Non-pigmented ciliary epithelial cell (primary cell): ENCODE measurements at places on chromosomes 2 and 18.

DNA sequence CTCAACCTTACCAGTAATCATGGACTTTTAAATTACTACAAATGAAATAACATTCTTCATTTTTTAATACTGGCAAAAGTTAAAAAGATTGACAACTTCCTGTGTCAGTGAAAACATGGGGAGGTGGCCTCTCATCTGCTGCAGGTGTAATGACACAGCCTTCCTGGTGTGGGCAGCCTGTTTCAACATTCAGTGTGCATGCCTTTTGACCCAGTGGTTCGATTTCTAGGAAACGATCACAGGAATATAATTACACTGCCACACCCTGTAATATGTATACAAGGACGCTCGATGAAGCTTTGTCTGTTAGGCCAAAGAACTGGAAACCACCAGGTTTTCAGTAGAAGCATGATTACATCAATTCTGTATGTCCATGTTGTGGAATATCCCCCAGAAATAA, 68.7 kb downstream of the MTHFD2 start:
- no peak for DNase-seq

DNA sequence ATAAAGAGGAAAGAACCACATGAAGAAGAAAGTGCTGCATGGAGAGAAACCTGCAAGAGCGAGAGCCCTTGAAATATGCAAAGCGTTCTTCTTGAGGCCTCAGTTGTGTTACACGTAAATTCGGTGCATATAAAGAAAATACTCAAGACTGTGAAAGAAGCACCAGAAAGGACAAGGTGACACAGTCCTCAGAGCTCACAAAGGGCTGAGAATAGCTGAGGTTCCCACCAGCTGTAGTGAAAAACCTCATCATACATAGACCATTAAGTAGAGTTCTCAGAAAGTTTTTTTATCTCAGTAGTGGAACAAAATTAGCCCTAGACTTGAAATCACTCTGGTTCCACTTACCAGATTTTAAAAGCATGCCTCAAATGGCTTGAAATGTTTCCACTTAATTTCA, 980.7 kb upstream of the CRIM1 start:
- no peak for DNase-seq

- no peak for DNase-seq
Observed at GRCh38 chr2:45871541-45871940, 220.1 kb downstream of the PRKCE start.

DNA sequence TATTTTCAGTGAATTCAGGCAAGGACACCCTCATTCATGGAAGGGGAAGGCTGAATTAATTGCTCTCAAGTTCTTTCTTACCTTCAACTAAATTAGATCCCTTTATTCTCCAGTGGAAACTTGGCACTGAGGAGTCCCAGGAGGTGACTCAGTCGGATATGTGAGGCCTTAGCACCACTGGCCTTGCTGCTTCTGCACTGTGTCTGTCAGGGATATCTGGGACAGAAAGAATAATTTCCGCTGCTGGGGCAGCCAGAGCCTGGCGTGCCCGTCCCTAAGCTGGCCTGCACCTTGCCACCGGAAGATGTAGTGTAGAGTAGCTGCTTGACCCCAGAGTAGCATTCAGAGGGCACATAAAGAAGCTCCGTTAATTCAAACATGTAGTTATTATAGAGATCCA, 53.4 kb downstream of the LIMS1 start:
- peak; percentile 72 for DNase-seq

- no peak for DNase-seq
Observed at GRCh38 chr2:88959480-88960204, 268.2 kb downstream of the RPIA start.

GRCh38 chr18:49666045-49666775, 104.4 kb downstream of the LIPG start:
- no peak for DNase-seq

DNA sequence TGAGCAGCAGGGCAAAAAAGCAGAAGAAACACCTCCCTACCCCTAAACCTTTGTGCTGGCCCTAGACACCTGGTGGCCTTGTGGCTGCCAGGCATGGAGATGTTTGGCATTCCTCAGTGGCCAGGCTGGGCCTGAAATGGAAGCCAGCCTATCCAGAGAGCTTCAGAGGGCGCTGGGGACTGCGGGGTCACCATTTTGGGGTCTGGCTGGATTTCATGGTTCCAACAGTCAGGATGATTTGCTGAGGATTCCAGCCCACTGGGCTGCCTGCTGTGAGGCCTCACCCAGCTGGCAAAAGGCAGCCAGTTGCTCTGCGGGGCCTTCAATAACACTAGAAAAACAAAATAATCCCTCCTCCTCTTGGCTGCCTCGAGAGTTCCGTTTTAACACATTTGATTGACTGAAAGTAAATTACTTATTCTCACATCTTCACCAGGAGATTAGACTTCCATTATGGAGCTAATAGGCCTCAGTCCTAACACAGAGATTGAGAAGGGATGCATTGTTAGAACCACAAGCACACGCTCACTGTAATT, 154.1 kb downstream of the EN1 start:
- DNase-seq = no peak

- no peak for DNase-seq
Observed at GRCh38 chr2:51011693-51012092, 20.2 kb downstream of the NRXN1 start.

DNA sequence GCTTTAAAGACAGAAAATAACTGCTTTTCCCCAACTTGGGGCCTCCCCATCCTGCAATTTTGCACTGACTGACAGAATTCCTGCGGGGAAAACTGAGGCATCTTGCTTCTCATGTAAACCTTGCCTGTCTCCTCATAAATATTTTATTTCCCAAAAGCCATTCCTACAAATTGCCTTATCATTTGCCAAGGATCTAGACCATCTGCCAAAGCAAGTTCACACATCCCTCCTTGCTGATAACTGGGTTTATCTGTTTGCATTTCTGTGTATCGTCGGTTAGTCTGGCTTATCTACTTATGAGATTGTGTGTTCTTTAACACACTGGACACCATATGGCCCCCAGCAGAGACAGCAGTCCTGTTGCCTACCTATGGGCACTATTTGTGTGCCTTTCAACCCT, 3.0 kb upstream of the CNGA3 start:
- DNase-seq = no peak

GRCh38 chr2:144989579-144990270, 469.8 kb upstream of the ZEB2 start:
- no peak for DNase-seq

GRCh38 chr2:233832414-233832813, 21.9 kb downstream of the HJURP start:
- DNase-seq = no peak

- no peak for DNase-seq
Observed at GRCh38 chr18:8491516-8491915, 117.7 kb upstream of the RAB12 start.

- DNase-seq = no peak
Observed at GRCh38 chr2:133415210-133415876, 152.9 kb downstream of the NCKAP5 start.

DNA sequence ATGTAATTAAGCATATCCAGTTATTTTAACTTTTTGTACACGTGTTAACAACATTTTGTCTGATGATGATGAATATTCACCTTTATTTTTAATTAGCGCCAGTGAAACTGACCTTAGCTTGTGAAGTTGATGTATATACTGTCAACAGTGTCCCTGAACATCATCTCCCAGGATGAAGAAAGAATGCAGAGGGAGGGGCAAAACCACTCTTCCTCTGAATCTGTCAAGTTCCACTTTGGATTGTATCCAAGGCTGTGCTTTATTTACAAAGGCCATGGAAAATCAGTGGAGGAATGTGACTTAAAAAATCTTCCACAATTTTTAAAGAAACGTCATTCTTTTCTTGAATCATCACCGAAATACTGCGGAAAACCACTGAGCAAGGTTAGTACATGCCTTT, 4.5 kb upstream of the RMDN2 start:
- DNase-seq = no peak

DNA sequence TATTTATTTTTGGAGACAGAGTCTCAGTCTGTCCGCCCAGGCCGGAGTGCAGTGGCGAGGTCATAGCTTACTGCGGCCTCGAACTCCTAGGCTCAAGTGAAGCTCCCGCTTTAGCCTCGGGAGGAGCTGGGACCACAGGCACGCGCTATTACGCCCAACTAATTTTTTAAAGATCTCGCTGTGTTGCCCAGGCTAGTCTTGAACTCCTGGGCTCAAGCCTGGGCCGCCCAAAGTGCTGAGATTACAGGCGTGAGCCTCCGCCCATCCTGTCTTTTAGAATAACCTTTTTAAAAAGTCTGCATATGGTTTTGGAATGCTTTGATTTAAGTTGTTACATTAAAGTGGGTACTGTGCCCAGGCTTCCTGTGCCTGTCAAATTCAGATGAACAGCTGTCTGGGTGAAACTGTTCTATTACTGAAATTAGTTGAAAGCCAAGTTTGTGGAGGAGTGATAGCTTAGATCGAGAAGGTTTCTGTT, 944 bp downstream of the RAB3GAP1 start:
- DNase-seq = no peak

DNA sequence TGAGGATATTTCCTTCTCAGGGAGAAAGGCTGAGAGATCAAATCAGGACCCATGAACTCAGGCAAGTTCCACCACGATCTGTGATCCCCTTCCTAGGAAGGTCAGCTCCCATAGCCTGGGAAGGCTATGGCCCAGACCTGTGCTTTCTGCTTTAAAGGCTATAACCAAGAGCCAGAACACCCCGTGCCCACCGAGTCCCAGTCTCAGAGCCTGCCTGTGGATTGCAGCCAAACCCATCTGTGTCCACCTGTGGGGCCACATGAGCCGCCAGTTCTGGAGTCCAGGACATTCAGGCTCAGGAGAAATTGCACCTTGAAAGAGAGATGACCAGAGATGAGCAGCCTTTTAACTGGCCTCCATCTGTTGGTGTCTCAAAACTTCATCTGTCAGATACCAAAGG, 46.9 kb downstream of the MAL start:
- no peak for DNase-seq
